ENCODE measurements at places on chromosomes 1 and 21.

DNA sequence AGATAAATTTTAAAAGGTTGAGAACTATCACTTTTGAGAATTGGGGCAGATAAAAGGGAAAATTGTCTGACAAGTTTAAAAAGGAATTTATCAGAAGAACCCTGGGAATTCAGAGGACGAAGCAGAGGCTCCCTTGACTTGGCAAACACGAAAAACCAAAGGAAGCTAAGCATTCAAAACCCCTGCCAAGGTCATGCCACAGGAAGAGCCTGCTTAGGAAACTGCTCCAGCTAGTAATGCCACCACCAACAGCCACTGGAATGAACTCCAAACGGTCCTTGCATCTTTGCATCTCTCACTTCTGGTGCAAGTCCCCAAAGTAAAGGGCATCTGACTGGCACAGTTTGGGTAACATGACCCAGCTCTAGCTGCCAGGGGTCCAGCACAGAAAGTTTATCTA, 7.2 kb downstream of the GPBP1L1 start:
- no peak for DNase-seq
- H3K27ac ChIP-seq, result no peak overlapping the region
- H3K4me1 ChIP-seq, result peaks cover 24% of the 10 kb centered on the region
- H3K27me3 ChIP-seq, result no peaks in the 10 kb centered on the region
- peaks cover 9% of the 10 kb centered on the region for H3K36me3 ChIP-seq
- H3K4me3 ChIP-seq, result no peak overlapping the region

GRCh38 chr1:231818337-231818736, 191.7 kb downstream of the DISC1 start:
- DNase-seq, result no peak
- no peaks in the 10 kb centered on the region for H3K4me1 ChIP-seq
- H3K4me3 ChIP-seq, result no peak overlapping the region
- no peaks in the 10 kb centered on the region for H3K27me3 ChIP-seq
- H3K36me3 ChIP-seq, result peaks cover 12% of the 10 kb centered on the region

DNA sequence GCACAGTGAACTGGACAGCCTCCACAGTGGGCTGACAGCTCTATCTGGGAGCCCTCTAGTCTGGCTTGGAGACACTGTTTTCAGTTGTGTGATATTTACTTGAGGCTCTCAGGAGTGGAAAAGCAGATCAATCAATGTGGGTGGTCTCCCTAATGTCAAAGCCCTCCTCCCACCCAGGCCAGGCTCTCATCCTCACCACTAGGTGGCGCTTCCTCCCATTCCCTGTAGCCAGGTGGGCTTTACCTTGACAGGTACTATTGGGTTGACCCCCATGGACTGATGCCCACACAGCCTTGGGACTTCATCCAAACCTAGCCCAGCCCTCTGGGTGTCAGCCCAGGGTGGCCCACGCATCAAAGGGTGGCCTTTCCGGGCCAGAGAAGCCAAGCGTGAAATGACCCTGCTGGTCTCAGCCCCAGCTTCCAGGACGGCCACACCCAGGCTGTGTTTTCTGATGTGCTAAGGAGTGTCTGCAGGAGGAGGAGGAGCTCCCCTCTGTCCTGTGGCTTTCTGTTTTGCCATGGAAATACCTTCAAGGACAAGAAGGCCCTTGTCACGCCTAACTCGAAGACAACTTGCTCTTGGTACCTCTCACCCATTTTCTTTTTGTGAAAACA, 54.0 kb downstream of the CLIC6 start:
- H3K27ac ChIP-seq, result no peak overlapping the region
- H3K27me3 ChIP-seq, result peaks cover 18% of the 10 kb centered on the region
- no peak for DNase-seq
- no peaks in the 10 kb centered on the region for H3K36me3 ChIP-seq
- peaks cover 15% of the 10 kb centered on the region for H3K4me1 ChIP-seq
- H3K4me3 ChIP-seq, result no peak overlapping the region

- peak overlapping the region; percentile 97 for H3K27ac ChIP-seq
- H3K4me1 ChIP-seq, result peaks cover 52% of the 10 kb centered on the region
Measured at GRCh38 chr1:116737020-116737854, 17.0 kb upstream of the CD2 start.

- no peak overlapping the region for H3K4me3 ChIP-seq
- H3K27ac ChIP-seq, result no peak overlapping the region
- no peaks in the 10 kb centered on the region for H3K4me1 ChIP-seq
- no peaks in the 10 kb centered on the region for H3K27me3 ChIP-seq
Measured at GRCh38 chr1:178349801-178350200, 147.0 kb downstream of the CLEC20A start.

- no peaks in the 10 kb centered on the region for H3K36me3 ChIP-seq
- H3K4me3 ChIP-seq, result no peak overlapping the region
- H3K27ac ChIP-seq, result no peak overlapping the region
- H3K27me3 ChIP-seq, result peaks cover 76% of the 10 kb centered on the region
Measured at GRCh38 chr1:197924516-197925123, 7.4 kb downstream of the LHX9 start.

GRCh38 chr1:192877283-192877886, 68.5 kb downstream of the RGS2 start:
- no peak overlapping the region for H3K27ac ChIP-seq
- DNase-seq, result no peak
- H3K36me3 ChIP-seq, result peaks cover 2% of the 10 kb centered on the region
- H3K4me3 ChIP-seq, result no peak overlapping the region

DNA sequence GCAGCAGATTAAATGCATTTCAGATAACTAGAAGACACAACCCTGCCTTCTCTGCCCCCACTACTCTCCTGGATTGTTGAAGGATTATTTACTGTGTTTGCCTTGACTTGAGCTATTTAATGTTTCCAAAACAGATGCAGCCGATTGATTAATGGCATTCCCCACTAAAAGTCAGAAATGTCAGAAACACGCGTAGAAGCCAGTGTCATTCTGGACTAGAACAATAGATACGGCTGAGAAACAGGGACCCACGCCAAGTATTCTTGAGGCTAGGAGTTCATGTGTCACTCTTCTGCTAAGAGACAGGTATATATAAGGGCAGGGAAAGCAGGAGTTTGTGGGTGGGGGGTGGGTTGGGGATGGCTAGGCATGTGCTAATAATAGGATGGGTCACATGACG, 366.7 kb upstream of the PROX1 start:
- no peaks in the 10 kb centered on the region for H3K36me3 ChIP-seq
- peaks cover 12% of the 10 kb centered on the region for H3K27me3 ChIP-seq
- no peak for DNase-seq
- peaks cover 6% of the 10 kb centered on the region for H3K4me1 ChIP-seq
- no peak overlapping the region for H3K27ac ChIP-seq

- H3K27me3 ChIP-seq, result peaks cover 17% of the 10 kb centered on the region
- no peak for DNase-seq
- H3K36me3 ChIP-seq, result no peaks in the 10 kb centered on the region
- H3K4me1 ChIP-seq, result no peaks in the 10 kb centered on the region
- no peak overlapping the region for H3K27ac ChIP-seq
Measured at GRCh38 chr1:87167157-87167789, 161.4 kb upstream of the LMO4 start.

DNA sequence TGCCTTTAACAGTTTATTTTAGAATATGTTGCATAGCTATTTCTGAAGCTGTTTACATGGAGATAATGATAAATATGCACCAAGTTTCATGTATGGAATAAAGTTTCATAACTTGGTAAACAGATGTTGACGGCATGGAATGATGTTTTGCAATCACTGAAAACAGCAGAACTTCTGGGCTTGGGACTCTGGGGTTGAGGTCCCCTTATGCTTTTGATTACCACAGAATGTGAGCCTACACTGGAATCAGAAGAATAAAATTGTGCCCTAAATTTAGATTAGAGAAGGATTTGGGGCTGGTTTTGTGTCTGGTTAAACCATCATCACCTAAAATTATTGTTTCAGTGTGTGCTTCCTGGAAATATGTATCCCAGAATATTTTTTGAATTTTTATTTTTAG, 11.1 kb downstream of the KRTAP24-1 start:
- no peaks in the 10 kb centered on the region for H3K4me1 ChIP-seq
- DNase-seq, result no peak
- H3K27me3 ChIP-seq, result no peaks in the 10 kb centered on the region
- no peaks in the 10 kb centered on the region for H3K36me3 ChIP-seq
- no peak overlapping the region for H3K27ac ChIP-seq
- no peak overlapping the region for H3K4me3 ChIP-seq

DNA sequence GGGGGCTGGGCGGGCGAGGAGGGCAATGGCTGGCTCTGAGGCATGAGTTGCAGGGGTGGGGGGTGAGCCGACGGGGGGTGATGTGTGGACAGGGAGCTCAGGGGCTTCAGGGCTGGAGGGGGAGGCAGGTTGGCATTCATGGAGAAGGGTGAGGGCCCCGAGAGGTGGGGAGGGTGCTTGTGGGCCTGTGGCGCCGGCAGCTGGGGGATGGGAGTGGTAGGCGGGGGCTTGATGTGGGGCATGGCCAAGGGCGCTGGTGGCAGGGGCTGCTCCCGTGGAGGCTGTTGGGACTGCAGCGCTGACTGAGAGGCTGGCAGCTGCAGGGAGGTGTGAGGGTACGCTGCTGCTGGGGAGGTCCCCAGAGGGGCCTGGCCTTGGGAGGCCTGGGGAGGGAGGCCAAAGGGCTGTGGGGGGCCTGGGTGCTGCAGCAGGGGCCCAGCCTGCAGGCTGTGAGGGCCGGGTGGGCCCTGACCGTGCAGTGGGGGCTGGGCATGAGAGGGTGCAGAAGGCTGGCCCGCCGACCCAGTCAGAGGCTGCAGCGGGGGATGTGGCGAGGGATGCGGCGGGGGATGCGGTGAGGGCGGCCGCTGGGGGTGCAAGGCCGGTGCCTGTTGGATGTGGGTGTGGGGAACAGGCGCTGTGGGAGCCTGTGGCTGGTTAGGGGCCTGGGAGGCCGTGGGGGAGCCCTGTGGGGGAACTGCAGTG, 42.7 kb downstream of the SLC45A1 start:
- H3K27ac ChIP-seq, result no peak overlapping the region
- H3K4me3 ChIP-seq, result no peak overlapping the region

DNA sequence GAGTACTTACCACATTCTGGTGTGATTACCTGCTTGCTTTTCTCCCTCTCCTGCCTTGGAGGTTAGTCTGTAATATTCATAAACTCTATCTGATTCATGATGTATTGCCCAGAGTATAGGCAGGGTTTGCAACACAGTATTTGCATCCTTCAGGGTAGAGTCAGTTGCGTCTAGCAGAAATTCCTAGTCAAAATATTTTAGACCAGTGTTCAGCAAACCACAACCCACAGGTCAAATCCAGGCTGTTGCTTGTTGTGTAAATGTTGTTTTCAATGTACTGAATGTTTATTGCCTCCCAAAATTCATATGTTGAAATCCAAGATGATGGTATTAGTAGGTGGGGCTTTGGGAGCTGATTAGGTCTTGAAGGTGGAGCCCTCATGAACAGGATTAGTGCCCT, 82.9 kb downstream of the NGF start:
- H3K4me1 ChIP-seq, result no peaks in the 10 kb centered on the region
- DNase-seq, result no peak
- H3K36me3 ChIP-seq, result no peaks in the 10 kb centered on the region
- H3K27me3 ChIP-seq, result no peaks in the 10 kb centered on the region

DNA sequence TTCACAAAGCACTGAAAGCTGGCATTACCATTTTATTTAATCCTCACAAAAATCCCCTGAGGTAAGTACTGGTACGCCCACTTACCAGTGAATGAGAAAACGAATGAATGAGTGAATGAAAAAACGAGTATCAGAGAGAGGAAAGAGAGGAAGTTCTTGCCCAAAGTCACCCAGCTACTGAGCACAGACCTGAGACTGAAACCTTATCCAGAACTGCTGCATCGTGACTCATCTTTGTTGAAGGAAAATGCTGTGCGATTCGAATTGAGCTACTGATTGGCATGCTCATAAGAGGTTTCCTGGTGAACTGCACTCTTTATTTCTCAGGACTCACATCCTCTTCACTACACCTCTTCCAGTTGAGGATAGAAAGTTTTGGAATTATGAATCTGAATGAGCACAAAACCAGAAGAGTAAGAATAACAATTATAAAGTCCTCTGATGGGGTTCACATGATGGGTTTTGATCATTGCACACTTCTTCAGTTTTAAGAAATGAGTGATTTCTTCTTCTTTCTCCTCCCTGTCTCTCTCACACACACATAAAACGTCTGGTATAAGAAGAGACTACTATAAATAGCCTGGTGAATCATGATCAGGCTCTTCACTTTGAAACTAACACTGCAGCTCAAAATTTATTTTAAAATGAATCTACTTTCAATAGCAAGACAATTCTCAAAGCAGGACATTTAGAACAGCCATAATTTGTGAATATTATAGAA, 32.1 kb downstream of the IL12RB2 start:
- H3K36me3 ChIP-seq, result peaks cover 29% of the 10 kb centered on the region
- no peak for DNase-seq
- H3K4me1 ChIP-seq, result peaks cover 74% of the 10 kb centered on the region
- H3K27ac ChIP-seq, result peak overlapping the region; percentile 90
- H3K4me3 ChIP-seq, result peak overlapping the region; percentile 6

GRCh38 chr1:230455291-230455690, 29.2 kb upstream of the PGBD5 start:
- H3K27me3 ChIP-seq, result peaks cover 7% of the 10 kb centered on the region
- DNase-seq, result no peak
- no peaks in the 10 kb centered on the region for H3K36me3 ChIP-seq
- H3K27ac ChIP-seq, result no peak overlapping the region
- no peak overlapping the region for H3K4me3 ChIP-seq
- H3K4me1 ChIP-seq, result no peaks in the 10 kb centered on the region

- H3K4me3 ChIP-seq, result no peak overlapping the region
- no peak overlapping the region for H3K27ac ChIP-seq
- H3K27me3 ChIP-seq, result no peaks in the 10 kb centered on the region
- H3K36me3 ChIP-seq, result no peaks in the 10 kb centered on the region
- DNase-seq, result no peak
Measured at GRCh38 chr1:105485207-105485606, 1571.3 kb upstream of the PRMT6 start.

GRCh38 chr1:238101923-238102322, 211.2 kb upstream of the ZP4 start:
- H3K36me3 ChIP-seq, result no peaks in the 10 kb centered on the region
- no peaks in the 10 kb centered on the region for H3K27me3 ChIP-seq
- no peak overlapping the region for H3K27ac ChIP-seq
- no peaks in the 10 kb centered on the region for H3K4me1 ChIP-seq

- DNase-seq, result no peak
- H3K36me3 ChIP-seq, result no peaks in the 10 kb centered on the region
- peaks cover 39% of the 10 kb centered on the region for H3K27me3 ChIP-seq
Measured at GRCh38 chr1:9050803-9051202, 18.6 kb downstream of the SLC2A5 start.

DNA sequence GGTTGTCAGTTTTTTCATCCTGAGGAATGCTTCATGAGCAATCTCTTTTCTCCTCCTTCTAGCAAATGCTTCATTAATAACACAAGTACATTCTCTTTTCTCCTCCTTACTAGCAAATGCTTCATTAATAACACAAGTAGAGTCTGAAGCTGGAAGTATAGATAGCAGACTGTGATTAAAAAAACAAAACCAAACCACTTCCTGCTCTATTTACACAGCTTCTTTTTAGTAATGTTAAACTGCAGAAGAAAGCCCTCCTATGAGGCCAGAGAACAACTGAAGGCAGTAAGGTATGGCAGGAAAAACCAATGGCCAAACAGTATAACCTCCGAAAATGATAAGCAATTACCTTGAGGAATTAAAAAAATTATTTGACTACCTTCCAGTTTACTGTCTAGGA, 90.1 kb downstream of the ZSWIM5 start:
- H3K27ac ChIP-seq, result no peak overlapping the region
- H3K4me3 ChIP-seq, result no peak overlapping the region

DNA sequence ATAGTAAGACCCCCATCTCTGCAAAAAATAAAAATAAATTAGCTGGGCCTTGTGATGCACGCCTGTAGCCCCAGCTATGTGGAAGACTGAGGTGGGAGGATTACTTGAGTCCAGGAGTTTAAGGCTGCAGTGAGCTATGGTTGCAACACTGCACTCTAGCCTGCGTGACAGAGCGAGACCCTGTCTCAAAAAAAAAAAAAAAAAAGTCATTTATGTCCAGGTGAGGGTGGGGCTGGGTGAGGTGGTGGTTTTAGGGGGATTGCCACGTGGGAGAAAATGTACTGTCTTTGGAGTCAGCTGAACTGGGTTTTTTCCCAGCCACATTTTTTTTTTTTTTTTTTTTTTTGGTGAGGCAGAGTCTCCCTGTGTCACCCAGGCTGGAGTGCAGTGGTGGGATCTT, 6.7 kb downstream of the PIK3CD start:
- peaks cover 57% of the 10 kb centered on the region for H3K36me3 ChIP-seq
- H3K27me3 ChIP-seq, result no peaks in the 10 kb centered on the region
- H3K27ac ChIP-seq, result peak overlapping the region; percentile 87

All from activated naive CD8-positive, alpha-beta T cell treated with anti-CD3 and anti-CD28 coated beads, Interleukin-2, amount 10 ng/mL, durations not matched to agents 7 days and 5 days (primary cell).